ENCODE measurements at places on chromosomes 6 and 20. TPM values are rescaled to one million over a fixed set of nuclear protein-coding genes. Genes with fewer than 3 reads are reported as not detected.
A peak's percentile ranks its signal among the peaks of the same experiment; 100 is the strongest.

GRCh38 chr6:139855671-139856311 is 481.3 kb upstream of the CITED2 start:
- no peak for DNase-seq

- DNase-seq, result no peak
Observed at GRCh38 chr20:50729901-50730764, 1.2 kb upstream of the PARD6B start.

- no peak for DNase-seq
Observed at GRCh38 chr20:54909702-54910101, 434.3 kb downstream of the DOK5 start.

DNA sequence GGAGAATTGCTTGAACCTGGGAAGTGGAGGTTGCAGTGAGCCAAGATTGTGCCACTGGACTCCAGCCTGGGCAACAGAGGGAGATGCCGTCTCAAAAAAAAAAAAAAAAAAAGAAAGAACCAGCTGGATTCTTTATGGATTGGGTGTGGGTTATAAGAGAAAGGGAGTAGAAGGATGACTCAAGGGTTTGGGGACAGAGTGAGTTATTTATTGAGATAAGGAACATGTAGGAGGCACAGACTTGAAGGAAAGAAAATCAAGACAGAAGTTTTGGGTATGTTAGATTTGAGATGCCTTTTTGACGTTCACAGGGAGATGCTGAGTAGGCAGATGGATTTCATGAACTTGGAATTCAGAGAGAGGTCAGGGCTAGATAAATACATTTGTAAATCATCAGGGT is 47.6 kb downstream of the KIZ start:
- DNase-seq, result no peak

HCRTR2 gene
- not detected for total RNA-seq

CCM2L gene
- total RNA-seq, result 9.2 TPM

TRDN gene
- 470 TPM for total RNA-seq

GRCh38 chr6:119575721-119576120 is 226.2 kb upstream of the MAN1A1 start:
- no peak for DNase-seq

- no peak for DNase-seq
Observed at GRCh38 chr6:124765280-124765679, 197.0 kb upstream of the RNF217 start.

- DNase-seq, result peak; percentile 77
Observed at GRCh38 chr6:710601-711571, 17.9 kb upstream of the EXOC2 start.

GRCh38 chr6:151154418-151154817 is 85.3 kb upstream of the AKAP12 start:
- DNase-seq, result peak; percentile 64

DNA sequence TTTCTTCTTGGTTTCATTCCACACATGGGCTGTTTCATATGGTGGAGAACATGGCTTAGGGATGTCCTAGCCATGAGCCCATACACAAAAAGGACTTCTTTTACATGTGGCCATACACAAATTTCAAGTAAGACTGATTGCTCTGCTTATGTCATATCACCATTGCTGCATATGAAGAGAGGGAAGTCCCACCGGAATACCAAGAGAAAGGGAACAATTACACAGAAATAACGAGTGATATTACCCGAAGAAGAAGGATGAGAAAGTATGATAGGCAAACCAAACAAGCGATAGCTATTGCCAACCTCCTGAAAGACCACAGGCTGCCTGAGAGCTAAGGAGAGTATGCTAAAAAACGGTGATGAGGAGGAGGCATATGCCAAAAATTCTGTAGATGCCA is 70.5 kb upstream of the TNFRSF21 start:
- no peak for DNase-seq

- no peak for DNase-seq
Observed at GRCh38 chr20:24095756-24096155, 107.2 kb upstream of the GGTLC1 start.

DNA sequence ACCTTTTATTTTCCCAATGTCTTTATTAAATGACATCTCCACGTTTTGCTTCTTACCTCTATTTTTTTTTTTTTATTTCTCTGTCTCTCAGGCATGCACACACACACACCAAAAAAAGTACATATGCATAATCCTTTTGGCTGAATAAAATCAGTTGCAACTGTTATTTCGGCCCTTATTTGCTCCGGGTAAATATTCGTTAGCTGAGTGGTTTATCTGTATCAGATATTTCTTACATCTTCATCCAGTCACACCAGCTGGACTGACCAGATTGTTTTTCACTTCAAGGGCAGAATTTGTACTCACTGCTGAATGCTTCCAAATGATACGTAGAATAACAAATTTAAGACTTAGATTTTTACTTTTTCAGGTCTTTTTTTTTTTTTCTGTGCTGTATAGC is 45.5 kb downstream of the PTPN1 start:
- no peak for DNase-seq

GJA10 gene
- total RNA-seq, result not detected

RSPH9 gene
- total RNA-seq, result 0.15 TPM
